Foreskin keratinocyte (primary cell): ENCODE measurements at places on chromosomes 12 and 14. TPM values are rescaled to one million over a fixed set of nuclear protein-coding genes. Genes with fewer than 3 reads are reported as not detected.

- DNase-seq, result no peak
These were observed 83.6 kb downstream of the NOS1 start for GRCh38 chr12:117277875-117278274.

GRCh38 chr12:68119724-68120211 lies 39.8 kb downstream of the IFNG start:
- peak; percentile 43 for DNase-seq

DNA sequence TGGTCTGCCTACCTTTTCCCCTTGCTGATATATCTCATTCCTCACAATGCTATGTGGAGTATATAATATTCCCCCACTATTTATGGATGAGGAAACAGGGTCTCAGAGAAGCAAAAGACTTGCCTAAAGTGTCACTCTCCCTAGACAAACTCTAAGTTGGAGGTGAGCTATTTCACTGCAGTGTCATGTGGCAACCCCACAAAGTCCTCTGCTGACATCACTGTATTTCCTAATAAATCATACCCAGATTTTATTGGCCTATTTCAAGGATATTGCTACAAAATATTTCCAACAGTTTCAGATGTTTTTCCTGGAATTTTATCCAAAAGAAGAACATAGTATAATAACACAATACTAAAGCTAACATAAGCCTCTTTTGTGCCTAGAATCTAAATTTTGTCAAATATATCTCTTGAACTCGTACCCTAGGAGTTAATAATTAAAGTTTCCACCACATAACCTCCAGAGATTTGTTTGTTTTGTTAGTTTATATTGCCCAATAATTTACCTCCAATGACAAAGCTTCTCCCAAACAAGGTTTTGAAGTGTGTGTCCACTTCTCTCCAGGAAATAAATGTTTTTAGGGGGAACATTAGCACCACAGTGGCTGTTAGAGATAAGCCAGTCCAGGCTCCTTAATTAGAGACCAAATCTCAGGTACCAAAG lies 215.1 kb downstream of the ASCL1 start:
- no peak for DNase-seq

DNA sequence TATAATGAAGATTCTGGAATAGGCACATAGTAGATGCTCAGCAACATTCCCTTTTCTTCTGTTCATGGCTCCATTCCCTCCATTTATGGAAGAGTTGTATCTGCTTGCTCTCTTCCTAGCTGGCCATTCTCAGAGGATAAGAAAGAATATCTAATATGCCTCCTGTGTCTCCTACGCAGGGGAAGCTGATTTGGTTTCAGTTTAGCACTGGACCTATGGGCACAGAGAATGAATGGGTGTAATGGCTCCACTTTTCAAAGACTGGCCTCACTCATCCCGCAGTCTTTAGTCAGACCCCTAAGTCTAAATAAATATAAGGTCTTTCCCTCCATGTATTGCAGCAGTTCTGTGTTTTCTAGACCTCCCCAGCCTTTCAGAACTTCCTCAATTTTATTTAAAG lies 2.0 kb downstream of the PKP2 start:
- no peak for DNase-seq

GRCh38 chr12:50166799-50167048 lies 445 bp downstream of the CERS5 start:
- DNase-seq, result no peak

DNA sequence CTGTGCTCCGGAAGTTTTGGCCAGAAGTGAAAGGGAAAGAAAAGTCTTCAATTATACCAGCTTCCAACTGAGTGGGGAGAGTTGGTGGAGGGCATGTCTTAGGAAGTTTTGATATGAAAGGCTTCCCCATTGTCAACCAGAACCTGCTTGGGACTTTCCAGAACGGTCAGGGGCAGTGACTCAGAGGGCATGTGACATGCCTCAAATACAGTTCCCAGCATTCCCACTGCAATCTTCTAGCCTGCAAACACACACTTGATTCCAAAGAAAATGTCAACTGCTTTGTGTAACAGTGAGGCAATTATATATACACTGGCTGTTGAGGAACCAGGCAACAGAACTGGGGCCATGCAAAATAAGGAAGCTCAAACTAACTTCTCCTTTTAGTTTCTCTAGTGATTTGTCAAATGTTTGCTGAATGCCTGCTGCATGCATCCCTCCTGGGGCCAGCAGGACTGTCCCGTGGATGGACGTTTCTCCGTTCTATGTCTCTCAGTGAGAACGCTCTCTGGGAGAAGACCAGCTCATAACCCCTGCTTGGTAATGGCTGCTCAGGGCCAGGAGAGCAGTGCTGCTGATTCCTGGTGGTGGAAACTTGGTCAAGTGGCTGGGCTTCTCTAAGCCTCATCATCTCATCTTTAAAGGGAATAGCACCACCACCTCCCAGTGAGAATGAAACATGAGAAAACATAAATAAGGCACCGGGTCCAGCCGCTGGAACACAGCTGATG lies 18.3 kb downstream of the SLC25A47 start:
- peak; percentile 40 for DNase-seq

DNA sequence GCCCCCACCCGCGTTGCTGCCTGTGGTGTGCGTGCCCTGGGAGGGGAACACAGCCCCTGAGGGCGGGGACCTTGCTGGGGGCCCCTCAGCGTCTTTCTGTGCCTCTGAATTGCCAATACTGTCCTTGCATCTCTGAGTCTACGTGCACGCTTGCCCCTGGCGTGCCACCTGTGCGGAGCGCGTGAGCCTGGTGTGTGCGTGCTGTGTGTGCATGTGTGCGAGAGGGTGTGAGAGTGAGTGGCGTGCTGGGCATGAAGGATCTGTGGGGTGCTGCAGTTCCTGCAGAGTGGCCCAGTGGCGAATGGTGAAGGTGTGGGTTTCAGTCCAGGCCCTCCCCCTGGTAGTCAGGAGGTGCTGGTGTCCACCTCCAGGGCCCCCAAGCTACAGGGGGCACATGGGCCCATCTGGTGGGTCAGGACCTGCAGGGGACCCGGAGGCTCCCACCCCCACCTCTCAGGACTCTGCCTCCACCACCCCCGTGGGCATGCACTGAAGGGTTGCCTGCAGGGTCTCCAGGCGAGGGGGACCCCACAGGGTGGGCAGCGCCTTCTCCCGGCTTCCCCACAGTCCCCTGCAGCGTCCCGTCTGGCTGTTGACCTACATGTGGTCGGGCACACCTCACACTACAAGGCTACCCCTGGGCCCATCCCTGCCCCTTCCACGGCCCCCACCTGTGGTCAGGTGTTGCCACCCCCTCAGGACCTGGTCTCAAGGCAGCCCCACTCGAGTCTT lies 21.0 kb downstream of the FBRSL1 start:
- no peak for DNase-seq

GRCh38 chr12:69651922-69652321 lies 41.2 kb upstream of the LRRC10 start:
- DNase-seq, result no peak

GRCh38 chr12:20657496-20657895 lies 37.6 kb upstream of the SLCO1C1 start:
- DNase-seq, result no peak

- DNase-seq, result no peak
These were observed 153.8 kb downstream of the LRIG3 start for GRCh38 chr12:58766513-58766870.

GRCh38 chr12:89075880-89076540 lies 276.3 kb downstream of the DUSP6 start:
- DNase-seq, result no peak

- no peak for DNase-seq
These were observed 14.0 kb downstream of the BEGAIN start for GRCh38 chr14:100573002-100573756.

DNA sequence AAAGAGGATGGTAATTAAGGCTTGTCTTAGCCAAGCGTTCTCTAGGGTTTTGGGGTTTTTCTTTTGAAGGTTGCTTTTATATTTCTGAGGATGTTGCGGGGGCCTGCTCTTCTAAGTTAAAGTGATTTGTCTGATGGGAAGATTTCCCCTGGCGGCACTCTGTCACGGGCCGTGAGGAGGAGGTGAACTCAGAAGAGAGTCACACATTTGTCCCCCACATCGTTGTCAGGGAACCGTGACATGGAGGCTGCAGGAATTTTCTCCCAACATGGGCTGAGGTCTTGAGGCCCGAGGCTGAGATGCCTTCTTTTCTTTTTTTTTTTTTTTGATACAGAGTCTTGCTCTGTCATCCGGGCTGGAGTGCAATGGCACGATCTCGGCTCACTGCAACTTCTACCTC lies 71.5 kb downstream of the ADGRD1 start:
- DNase-seq, result no peak

GRCh38 chr12:21151184-21151583 lies 20.2 kb downstream of the SLCO1B1 start:
- DNase-seq, result no peak

DNA sequence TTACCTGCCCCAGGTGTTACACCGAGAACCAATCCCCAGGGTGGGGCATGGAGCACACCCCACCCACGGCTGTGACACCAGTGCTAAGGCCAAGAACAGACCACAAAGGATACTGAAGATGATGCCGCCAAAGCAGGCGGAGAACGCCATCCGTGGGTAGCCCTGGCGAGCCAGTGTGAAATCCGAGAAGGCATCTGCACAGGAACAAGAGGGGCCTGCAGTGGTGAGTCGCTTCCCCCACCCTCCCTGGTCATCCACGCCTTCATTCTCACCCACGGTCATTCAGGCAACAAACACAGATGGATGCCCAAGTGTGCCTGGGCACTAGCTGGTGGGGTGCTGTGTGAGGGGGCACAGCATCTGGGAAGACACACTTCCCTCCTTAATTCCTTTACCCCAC lies 28.5 kb downstream of the SLC8B1 start:
- DNase-seq, result no peak

DNA sequence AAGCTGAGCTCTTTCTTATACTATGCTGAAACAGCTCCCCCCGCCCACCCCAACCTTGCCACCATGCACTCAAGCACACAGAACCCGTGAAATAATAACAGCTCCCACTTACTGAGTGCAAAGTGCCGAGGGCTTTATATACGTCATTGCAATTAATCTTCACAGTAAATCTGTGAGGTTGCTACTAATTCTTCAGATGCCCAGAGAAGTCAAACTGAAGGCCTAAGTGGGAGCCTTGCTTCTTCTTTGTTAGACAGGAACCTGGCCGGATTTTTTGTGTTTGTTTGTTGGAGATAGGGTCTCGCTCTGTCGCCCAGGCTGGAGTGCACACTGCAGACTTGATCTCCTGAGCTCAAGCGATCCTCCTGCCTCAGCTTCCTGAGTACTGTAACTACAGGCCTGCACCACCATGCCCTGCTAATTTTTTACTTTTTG lies 34.0 kb downstream of the VCPKMT start:
- no peak for DNase-seq

- DNase-seq, result peak; percentile 57
These were observed 152.3 kb downstream of the ZNF664 start for GRCh38 chr12:124125203-124125871.

DNA sequence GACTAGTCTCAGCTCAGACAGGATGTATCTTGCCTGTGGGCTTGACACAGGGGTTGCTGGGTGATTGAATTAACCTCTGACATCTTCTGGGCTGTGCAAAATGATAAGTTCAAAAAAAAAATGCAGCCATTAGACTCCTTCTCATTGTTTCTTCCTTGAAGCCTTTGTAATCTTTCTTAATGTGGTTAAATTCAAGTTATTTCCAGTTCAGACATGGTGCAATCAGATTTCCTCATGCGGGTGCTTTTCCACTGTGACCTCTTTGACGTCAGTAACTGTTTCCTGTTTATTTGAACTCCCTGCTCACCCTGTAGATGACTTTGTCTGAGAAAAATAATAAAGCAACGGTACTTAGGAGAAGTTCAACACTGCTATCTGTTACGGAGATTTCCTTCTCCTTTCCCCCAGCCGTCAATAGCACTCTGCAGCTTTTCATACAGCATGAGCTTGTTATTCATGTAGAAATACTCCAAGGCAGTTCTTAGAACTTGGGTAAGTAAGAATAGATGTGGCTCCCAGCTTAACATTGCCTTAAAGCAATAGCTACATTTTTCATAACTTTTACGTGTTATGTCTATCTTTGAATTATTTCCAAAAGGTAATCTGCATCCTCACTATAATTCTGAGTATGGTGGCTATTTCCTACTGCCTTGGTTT lies 155.5 kb downstream of the PRKCH start:
- DNase-seq, result peak; percentile 69

DNA sequence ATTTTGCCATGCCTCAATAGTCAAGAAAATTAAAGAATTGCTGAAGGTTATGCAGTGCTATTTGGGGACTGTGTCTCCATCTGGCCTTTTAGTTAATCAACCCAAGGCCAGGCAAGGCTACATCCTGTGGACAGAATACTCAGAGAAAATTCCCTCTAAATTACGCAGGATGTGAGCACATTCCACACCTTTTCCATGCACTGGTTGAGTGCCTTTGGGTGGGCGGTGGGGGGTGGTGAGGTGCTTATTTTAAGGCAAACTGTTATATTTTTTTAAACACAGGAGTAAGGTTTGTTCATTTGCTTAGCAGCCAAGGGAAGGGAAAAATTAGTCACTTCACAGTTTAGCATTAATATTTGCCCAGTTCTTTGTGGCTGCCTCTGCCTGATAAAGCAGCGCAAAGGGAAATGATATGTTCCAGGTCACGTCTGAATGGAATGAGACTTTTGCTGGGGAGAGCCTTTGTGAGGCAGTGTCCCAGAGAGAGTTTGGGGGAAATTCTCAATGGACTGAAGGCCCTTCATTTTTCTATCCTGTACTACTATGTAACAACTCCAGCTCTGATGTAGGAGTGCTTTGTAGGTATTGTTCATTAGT lies 17.2 kb upstream of the KCNA5 start:
- no peak for DNase-seq

GRCh38 chr12:116303929-116304328 lies 26.4 kb upstream of the MED13L start:
- no peak for DNase-seq

- no peak for DNase-seq
These were observed 22.9 kb upstream of the DHRS7 start for GRCh38 chr14:60188115-60188514.

GRCh38 chr14:101509730-101510371 lies 51.4 kb upstream of the DIO3 start:
- no peak for DNase-seq

GRCh38 chr12:57568838-57569237 lies 19.0 kb downstream of the KIF5A start:
- DNase-seq, result no peak

DNA sequence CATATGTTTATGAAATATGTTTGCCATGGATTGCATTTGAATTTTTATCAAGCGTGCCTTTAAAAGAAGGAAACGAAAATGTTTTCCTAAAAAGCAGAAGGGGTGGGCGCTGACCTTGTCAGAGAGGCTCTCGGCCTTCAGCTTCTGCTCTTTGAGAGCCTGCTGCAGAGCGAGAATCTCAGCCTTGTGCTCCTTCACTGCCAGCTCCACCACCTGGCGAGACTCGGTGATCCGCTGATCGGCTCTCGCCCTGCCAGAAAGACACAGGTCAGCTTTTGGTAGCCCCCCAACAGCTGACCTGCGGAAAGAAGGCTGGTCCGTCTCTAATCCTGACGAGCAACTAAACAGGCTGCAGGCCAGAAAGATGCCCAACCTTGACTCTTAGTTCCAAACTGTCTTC lies 62.4 kb downstream of the PRKAB1 start:
- no peak for DNase-seq

The CCDC197 gene
- total RNA-seq, result not detected in 2 replicates

The HNF1A gene
- total RNA-seq, result not detected in 2 replicates

The EIF2S3B gene
- 0.54 and 9.3 TPM in 2 replicates for total RNA-seq

The TGM1 gene
- total RNA-seq, result 4.3 and 5.9 TPM in 2 replicates

The EPYC gene
- total RNA-seq, result not detected in 2 replicates

The HOXC6 gene
- 3.9 and 4.3 TPM in 2 replicates for total RNA-seq

The CD163L1 gene
- 1.4 and 5.5 TPM in 2 replicates for total RNA-seq

The SLC15A5 gene
- total RNA-seq, result not detected in 2 replicates

The AMDHD1 gene
- total RNA-seq, result 0.14 and 0.37 TPM in 2 replicates

The CLIP1 gene
- total RNA-seq, result 31.5 and 34.4 TPM in 2 replicates

The SLC24A4 gene
- total RNA-seq, result 0.03 and 0.04 TPM in 2 replicates

The SIX4 gene
- 10.8 and 12.0 TPM in 2 replicates for total RNA-seq

The KCNJ8 gene
- not detected in 2 replicates for total RNA-seq

The KLHL33 gene
- total RNA-seq, result not detected in 2 replicates

The TC2N gene
- total RNA-seq, result 16.7 and 22.8 TPM in 2 replicates

The TMEM229B gene
- total RNA-seq, result 2.2 and 3.4 TPM in 2 replicates

The APOF gene
- total RNA-seq, result not detected in 2 replicates

The SPTLC2 gene
- total RNA-seq, result 35.0 and 36.6 TPM in 2 replicates
